Vagina (tissue), 2 donors: ENCODE measurements at places on chromosomes 11 and 22. TPM values are rescaled to one million over a fixed set of nuclear protein-coding genes. Genes with fewer than 3 reads are reported as not detected.

DNA sequence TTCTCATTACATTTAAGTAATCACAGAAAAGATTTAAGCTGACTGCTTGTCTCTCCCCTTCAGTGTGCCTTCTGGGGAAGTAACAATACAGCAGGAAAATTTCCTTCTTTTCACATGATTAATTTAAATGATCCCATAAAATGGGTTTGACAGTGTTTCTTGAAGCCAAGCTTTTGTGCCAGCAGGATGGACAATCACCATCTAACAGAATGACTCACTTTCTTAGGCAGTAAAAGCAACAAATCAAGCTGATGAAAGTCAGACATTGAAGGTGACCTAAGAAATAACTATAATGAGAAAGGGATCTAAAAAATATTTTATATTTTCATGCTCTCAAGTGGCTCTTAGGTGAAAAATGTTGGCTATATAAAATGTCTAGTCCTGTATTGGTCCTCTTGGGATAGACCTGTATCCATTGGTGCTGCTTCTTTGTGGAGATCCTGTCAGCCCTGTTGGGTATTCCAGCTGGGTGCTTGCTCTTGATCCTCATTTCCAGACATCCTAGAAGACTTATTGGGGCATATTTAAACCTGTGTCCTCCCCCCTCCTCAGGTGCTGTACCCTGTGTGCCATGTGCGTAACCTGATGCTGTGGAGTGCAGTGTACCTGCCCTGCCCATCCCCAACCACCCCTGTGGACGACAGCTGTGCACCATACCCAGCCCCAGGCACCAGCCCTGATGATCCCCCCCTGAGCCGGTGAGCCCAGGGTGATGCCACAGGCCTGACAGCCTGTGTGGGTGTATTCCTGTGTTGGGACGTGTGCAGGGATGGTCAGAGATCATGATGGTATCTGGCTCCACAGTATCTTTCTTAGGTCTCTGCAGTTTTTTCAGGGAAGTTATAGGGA lies 62.7 kb upstream of the HORMAD2 start:
- H3K27ac ChIP-seq: no peak overlapping the region
- no peaks in the 10 kb centered on the region for H3K27me3 ChIP-seq
- no peaks in the 10 kb centered on the region for H3K36me3 ChIP-seq

Gene JAML
- total RNA-seq: 17.2 TPM

DNA sequence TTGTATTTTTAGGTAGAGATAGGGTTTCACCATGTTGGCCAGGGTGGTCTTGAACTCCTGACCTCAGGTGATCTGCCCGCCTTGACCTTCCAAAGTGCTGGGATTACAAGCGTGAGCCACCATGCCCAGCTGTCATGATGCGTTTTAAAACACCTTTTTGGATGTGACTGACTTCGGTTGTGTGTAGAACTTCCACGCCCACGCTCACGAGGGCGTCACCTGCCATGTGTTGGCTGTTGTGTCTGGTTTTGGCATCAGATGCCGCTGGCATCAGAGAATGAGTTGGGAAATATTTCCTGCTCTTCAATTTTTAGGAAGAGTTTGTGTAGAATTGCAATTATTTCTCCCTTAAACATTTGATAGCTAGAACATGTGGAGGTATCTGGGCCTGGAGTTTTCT lies 109.1 kb downstream of the KCNQ1 start:
- no peak overlapping the region for H3K4me3 ChIP-seq
- no peaks in the 10 kb centered on the region for H3K4me1 ChIP-seq
- no peak for DNase-seq

GRCh38 chr11:121483805-121484480 lies 31.2 kb upstream of the SORL1-AS1 start:
- no peak overlapping the region for H3K27ac ChIP-seq
- no peak overlapping the region for H3K4me3 ChIP-seq
- DNase-seq: no peak
- no peaks in the 10 kb centered on the region for H3K27me3 ChIP-seq

DNA sequence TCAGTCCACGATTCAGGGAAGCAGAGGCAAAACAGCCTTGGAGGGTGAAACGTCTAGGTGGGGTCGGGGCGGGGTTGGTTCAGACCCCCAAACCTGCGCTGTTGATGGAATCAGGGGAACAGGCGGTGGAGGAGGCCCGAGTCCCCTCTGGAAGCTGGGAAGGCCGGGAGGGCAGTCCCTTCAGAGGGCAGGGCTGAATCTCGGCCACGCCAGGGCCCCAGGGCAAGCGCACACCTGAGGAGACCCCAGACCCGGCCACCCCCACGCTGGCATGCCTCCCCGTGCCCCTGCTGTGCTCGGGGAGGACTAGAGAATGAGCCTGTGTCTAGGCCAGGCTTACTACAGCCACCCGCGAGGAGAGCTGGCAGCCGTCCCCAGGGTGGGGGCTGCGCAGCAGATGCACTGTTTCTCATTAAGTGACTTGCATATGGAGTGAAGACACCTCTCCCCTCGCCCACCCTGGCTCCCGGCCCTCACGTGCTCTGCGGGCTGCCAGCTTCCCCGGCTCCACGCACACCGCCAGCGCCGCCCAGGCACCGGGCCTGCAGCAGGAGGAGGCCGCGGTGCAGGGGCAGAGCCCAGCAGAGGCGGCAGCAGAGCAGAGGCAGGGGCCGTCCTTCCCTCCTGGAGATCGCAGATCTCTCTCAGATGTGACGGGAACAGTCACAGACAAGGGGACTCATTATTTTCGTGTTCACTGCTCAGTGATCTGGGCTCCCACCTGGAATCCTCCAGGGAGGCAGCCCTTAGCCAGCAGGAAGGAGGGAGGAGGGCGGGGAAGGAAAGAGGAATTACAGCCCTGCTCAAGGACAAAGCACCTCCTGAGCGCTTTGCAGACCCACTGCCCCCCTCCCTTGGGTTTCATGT lies 47.1 kb upstream of the OPCML start:
- DNase-seq: no peak
- H3K36me3 ChIP-seq: no peaks in the 10 kb centered on the region
- H3K4me1 ChIP-seq: no peaks in the 10 kb centered on the region
- H3K4me3 ChIP-seq: no peak overlapping the region
- no peak overlapping the region for H3K27ac ChIP-seq

DNA sequence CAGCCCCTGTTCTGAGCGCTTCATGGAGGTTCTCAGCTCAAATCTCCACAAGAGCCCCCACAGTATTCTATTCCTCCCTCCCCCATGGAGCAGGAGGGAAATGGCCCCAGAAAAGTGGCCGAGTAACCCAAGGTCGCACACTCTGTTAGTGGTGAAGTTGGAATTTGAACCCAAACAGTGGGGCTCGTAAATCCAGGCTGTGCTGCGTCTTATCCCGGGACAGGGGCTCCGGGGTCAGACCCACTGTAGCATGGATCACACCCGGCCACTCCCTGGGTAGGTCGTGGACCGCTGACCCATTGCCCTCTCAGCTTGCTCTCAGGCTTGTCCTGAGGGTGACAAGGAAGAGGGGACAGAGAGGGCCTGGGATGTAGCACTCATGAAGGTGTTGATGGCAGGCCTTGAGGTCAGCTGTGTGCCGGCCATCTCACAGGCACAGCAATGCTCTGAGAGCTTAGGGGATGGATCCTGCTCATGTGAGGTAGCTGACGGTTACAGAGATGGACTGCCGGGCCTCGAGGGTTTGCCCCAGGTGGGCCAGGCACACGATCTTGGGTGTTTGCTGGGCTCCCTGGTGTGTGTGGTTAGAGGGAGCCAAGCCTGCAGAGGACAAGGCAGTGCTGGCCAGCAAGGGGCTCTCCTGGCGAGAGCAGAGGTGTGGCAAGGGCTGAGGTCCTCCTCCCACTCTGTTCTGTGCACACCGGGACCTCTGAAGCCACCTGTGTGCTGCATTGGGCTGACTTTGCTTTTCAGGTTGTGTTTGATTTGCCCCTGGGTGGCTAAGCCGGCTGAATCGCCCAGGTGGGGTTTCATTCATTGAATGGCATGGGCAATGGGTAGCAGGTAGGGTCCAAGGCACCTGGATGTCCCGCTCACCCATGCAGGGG lies 2.3 kb upstream of the FGF19 start:
- H3K36me3 ChIP-seq: no peaks in the 10 kb centered on the region
- DNase-seq: no peak
- peaks cover 13% of the 10 kb centered on the region for H3K27me3 ChIP-seq
- no peak overlapping the region for H3K4me3 ChIP-seq

DNA sequence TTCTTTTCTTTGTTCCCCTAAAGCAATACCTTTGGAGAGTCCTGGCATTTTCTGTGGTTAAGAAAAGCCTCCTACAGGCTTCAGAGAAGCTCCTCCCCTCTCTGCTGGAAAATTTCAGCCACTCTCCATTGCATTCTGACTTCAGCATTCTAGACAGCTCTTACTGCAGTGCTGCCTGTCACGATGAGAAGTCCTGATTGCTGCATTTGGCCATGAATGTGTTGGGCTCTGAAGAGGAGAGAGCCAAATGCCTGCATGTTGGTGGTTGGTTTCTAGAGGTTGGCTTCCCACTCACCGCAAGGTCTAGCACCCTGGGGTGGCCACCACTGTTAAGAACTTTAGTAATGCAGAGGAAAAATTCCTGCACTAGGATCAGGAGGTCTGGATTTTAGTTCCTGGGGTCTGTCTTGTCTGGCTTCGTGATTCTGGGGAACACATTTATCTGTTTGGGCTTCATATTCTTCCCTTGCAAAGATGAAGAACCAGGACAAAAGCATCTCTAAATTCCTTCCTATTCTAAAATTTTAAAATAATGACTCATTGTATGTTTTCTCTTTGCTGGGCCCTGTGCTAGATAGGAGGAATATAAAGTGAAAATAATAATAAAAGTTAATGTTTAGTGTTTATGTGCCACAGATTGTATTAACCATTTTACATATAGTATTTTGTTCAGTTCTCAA lies 38.1 kb downstream of the COA4 start:
- DNase-seq: no peak
- no peaks in the 10 kb centered on the region for H3K36me3 ChIP-seq
- H3K4me1 ChIP-seq: no peaks in the 10 kb centered on the region
- H3K4me3 ChIP-seq: no peak overlapping the region

- H3K27ac ChIP-seq: no peak overlapping the region
- no peaks in the 10 kb centered on the region for H3K36me3 ChIP-seq
- DNase-seq: no peak
- no peak overlapping the region for H3K4me3 ChIP-seq
These were observed 15.2 kb upstream of the EIF3D start for GRCh38 chr22:36544107-36544620.

Gene ASCC2
- 62.6 TPM for total RNA-seq

DNA sequence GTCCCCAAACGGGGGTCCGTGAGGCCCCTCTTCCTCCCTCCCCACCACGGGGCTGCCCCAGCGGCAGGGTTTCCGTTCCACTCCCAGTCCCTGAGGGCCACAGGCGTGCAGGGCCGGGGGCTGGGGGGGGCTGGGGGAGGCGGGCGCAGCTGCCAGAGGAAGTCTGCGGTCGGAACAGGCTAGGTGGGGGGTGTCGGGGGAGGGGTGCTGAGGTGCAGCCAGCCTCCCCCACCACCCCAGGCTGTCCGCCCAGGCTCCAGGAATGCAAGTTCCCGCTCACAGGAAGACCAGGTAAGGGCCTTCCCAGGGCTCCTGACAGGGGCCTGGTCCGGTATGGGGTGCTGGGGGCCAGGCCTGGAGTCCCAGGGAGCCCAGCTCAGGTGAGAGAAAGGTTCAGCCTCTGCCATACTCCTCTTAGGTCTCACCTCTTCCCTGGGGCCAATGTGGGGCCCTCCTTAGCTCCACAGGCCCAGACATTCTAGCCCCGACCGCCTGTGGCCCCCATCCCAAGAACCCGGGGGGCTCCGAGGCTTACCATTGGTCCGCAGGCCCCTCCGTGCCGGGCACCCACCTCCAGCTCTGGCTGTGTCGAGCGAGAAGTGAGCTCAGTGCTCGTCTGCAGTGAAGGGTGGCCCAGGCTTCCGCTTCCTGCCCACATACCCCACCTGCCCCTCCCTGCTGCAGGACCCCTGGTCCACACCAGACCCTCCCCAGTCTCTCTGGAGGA lies at the start of gene PTPRCAP:
TSS of gene PTPRCAP (minus strand) at position 601 of the 727 bp plus-strand sequence. CDS start at position 538, 63 bp downstream.
- no peaks in the 10 kb centered on the region for H3K27me3 ChIP-seq
- peak within 1 kb of the TSS; percentile 32 for H3K4me3 ChIP-seq
- no peak within 1 kb of the TSS for H3K27ac ChIP-seq
- no peak for DNase-seq

Gene DDI1
- not detected for total RNA-seq

Gene LINC01488
- total RNA-seq: not detected

DNA sequence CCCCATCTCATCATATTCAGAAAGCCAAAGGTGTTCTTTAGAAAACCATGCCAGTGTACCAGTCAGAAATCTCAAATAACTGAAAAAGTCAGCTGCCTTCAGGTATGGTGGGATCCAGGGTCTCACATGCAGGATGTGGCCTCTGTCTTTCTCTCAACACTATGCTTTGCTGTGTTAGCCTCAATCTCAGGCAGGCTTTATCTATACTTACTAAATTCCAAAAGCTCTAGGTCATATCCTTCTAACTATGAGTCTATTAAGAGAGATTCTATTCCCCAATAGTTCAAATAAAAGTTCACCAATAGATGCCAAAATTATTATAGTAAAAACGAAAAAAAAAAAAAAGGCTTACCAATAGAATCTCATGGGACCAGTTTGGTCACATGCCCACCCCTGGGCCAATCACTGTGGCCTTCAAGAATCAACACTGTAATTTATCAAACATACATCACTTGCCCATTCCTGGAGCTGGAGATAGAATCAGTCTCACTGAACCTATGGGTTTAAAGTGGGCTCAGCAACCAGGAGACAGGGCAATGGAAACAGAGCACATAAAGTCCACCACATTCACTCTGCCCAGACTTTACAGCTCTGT lies 38.0 kb upstream of the APLNR start:
- H3K4me3 ChIP-seq: no peak overlapping the region
- H3K27me3 ChIP-seq: no peaks in the 10 kb centered on the region
- H3K36me3 ChIP-seq: no peaks in the 10 kb centered on the region
- peaks cover 27% of the 10 kb centered on the region for H3K4me1 ChIP-seq

GRCh38 chr11:955154-956063 lies 29.7 kb downstream of the AP2A2 start:
- peaks cover 59% of the 10 kb centered on the region for H3K4me1 ChIP-seq
- H3K27ac ChIP-seq: no peak overlapping the region
- H3K36me3 ChIP-seq: no peaks in the 10 kb centered on the region
- DNase-seq: no peak

Gene RIMBP3C
- not detected for total RNA-seq

DNA sequence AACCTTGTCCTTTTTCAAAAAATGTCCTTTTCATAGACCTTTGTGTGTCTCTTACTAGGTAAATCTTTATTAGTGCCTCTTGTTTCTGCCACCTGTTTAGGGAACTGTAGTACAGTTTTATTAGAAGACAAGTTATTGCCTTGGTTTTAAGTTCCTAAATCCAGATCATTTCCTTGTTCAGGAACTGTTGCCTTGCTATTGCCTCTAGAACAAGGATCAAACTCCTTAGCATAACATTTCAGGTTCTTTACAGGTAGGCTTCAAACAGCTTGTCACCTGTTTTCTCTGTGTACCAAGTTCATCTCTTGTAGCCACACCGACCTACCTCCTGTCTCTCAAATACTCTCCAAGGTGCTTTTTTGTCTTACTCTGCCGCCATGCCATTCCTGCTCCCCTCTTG lies 75.2 kb downstream of the MTMR3 start:
- H3K4me1 ChIP-seq: peaks cover 14% of the 10 kb centered on the region
- no peaks in the 10 kb centered on the region for H3K27me3 ChIP-seq
- no peak overlapping the region for H3K27ac ChIP-seq
- peaks cover 9% of the 10 kb centered on the region for H3K36me3 ChIP-seq
- no peak overlapping the region for H3K4me3 ChIP-seq

Gene OR9G4
- total RNA-seq: not detected

GRCh38 chr11:72189455-72190250 lies 2.3 kb upstream of the FOLR1 start:
- no peaks in the 10 kb centered on the region for H3K36me3 ChIP-seq
- no peak overlapping the region for H3K27ac ChIP-seq
- H3K4me3 ChIP-seq: no peak overlapping the region
- H3K4me1 ChIP-seq: no peaks in the 10 kb centered on the region
- DNase-seq: no peak
- no peaks in the 10 kb centered on the region for H3K27me3 ChIP-seq

Gene TPH1
- 0.49 TPM for total RNA-seq

Gene GLB1L2
- total RNA-seq: 2.0 TPM
